Nasal cavity respiratory epithelium epithelial cell of viscerocranial mucosa (primary cell): ENCODE measurements at places on chromosomes 3 and 15. TPM values are rescaled to one million over a fixed set of nuclear protein-coding genes. Genes with fewer than 3 reads are reported as not detected.

Gene KIF7
- 2.0 and 2.7 TPM in 2 replicates for total RNA-seq

Gene HIGD2B
- not detected in 2 replicates for total RNA-seq

Gene SPINT1
- total RNA-seq = 196 and 485 TPM in 2 replicates

Gene ARL6
- 3.4 and 8.0 TPM in 2 replicates for total RNA-seq

Gene MFSD1
- 44.4 and 109 TPM in 2 replicates for total RNA-seq

Gene ITPR1
- 7.9 and 19.5 TPM in 2 replicates for total RNA-seq

Gene KLHL24
- 42.0 and 109 TPM in 2 replicates for total RNA-seq

Gene C3orf22
- total RNA-seq = not detected in 2 replicates

Gene COL8A1
- total RNA-seq = 0.34 and 4.0 TPM in 2 replicates

Gene CAMP
- total RNA-seq = 1.2 and 3.1 TPM in 2 replicates

Gene PLA2G4D
- total RNA-seq = 0.07 and 0.34 TPM in 2 replicates

Gene ZNF620
- total RNA-seq = 1.7 and 1.9 TPM in 2 replicates

Gene CCR1
- total RNA-seq = not detected in 2 replicates
